ENCODE measurements at places on chromosomes 3 and 15.

- H3K4me1 ChIP-seq: no peaks in the 10 kb centered on the region
- H3K27ac ChIP-seq: no peak overlapping the region
- no peak for DNase-seq
- H3K4me3 ChIP-seq: no peak overlapping the region
- no peaks in the 10 kb centered on the region for H3K36me3 ChIP-seq
- peaks cover 7% of the 10 kb centered on the region for H3K27me3 ChIP-seq
Measured at GRCh38 chr3:42731476-42732195, 29.0 kb upstream of the HHATL start.

DNA sequence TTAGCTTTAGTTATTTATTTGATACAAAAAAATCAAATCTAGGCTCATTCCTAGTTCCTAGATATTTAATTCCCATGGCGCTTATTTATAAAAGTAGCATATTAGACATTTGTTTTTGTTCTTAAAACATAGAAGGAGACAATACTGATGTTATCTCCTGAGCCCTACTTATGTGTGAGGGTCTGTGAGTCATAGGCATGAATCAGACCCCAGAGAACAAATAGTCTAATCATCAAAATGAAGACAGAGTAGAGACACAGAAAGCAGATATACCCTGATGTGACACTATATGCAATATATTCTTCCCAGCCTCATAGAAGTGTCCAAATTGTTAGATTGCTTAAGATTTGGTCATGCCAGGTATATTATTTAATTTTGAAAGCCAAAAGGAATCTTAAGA, 44.9 kb downstream of the PEX5L start:
- H3K4me3 ChIP-seq: no peak overlapping the region
- no peaks in the 10 kb centered on the region for H3K36me3 ChIP-seq
- no peak for DNase-seq

DNA sequence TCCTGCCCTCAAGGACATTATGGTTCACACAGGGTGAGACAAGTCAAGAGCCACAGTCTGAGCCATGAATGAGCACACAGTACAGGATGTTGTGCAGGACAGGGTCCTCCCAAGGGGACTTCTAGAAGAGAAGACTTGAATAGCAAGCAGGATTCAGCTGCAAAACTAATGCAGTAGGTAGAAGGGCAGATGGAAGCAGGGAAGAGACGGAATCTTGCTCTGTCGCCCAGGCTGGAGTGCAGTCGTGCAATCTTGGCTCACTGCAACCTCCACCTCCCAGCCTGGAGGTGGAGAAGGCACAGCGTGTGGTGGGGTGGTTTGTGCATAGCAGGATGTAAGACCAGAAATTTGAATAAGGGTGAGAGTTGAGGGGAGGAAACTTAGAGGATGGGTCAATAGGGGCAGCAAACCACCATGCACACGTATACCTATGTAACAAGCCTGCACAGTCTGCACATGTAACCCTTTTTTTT, 8.0 kb downstream of the BCL2L10 start:
- H3K4me1 ChIP-seq: peaks cover 5% of the 10 kb centered on the region
- DNase-seq: no peak
- H3K4me3 ChIP-seq: no peak overlapping the region
- no peak overlapping the region for H3K27ac ChIP-seq
- H3K27me3 ChIP-seq: peaks cover 9% of the 10 kb centered on the region

GRCh38 chr3:71690341-71690841, 34.8 kb downstream of the EIF4E3 start:
- H3K4me1 ChIP-seq: peaks cover 13% of the 10 kb centered on the region
- peaks cover 49% of the 10 kb centered on the region for H3K36me3 ChIP-seq
- H3K4me3 ChIP-seq: no peak overlapping the region
- H3K27ac ChIP-seq: no peak overlapping the region
- H3K27me3 ChIP-seq: no peaks in the 10 kb centered on the region

DNA sequence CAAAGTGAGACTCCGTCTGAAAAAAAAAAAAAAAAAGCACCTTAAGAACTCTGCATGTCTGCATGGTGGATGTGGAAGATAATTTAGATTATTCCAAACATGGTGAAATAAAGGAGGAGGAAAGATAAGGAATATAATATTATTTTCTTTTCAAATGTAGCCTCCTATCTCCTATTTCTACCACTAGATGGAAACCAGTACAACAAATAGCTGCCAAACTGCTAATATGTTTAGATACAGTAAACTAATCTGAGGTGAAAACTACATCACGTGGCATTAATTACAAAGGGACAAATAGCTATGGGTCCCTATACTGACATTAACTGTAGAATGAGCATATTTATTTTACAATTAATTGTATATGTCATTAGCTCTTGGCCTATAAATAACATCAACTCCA, 197.8 kb downstream of the TBC1D5 start:
- no peak overlapping the region for H3K27ac ChIP-seq
- peaks cover 12% of the 10 kb centered on the region for H3K36me3 ChIP-seq
- no peaks in the 10 kb centered on the region for H3K4me1 ChIP-seq
- no peaks in the 10 kb centered on the region for H3K27me3 ChIP-seq
- H3K4me3 ChIP-seq: no peak overlapping the region
- DNase-seq: no peak

DNA sequence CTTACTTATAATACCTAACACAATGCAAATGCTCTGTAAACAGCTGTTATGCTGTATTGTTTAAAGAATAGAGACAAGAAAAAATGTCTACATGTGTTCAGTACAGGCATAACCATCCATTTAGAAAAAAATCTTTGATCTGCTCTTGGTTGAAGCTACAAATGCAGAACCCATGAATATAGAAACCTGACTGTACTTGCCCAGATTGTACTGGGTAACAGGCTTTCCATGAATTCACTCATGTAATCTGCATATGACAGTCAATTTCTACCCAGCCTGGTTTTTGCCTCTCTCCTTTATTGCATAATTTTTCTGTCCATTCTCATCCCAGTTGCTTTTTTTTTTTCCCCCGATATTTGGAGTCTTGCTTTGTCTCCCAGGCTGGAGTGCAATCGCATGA, 62.6 kb upstream of the ETV5 start:
- H3K4me3 ChIP-seq: no peak overlapping the region
- H3K27ac ChIP-seq: no peak overlapping the region
- H3K27me3 ChIP-seq: peaks cover 15% of the 10 kb centered on the region
- H3K4me1 ChIP-seq: no peaks in the 10 kb centered on the region
- no peak for DNase-seq

DNA sequence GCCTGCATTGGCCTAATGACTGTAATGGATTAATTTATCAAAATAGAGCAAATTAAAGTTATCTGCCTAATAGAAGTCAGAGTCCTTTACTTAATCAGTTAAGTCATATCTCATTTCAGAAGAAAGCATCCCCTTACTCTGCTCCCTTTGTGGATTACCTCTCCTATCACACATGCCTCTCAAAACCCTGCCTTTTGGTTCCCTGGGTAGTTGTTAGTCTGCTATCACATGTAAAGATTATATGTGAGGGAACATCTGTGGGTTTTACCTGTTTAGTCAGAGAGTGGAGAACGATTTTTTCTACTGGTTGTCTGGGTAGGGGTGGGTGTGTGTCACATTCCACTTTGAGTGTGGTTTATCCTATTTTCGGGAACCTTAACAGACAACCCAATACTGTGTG, 16.4 kb downstream of the UBE2E2 start:
- H3K36me3 ChIP-seq: no peaks in the 10 kb centered on the region
- H3K27ac ChIP-seq: no peak overlapping the region
- H3K27me3 ChIP-seq: no peaks in the 10 kb centered on the region
- H3K4me3 ChIP-seq: no peak overlapping the region
- no peak for DNase-seq

- H3K4me1 ChIP-seq: no peaks in the 10 kb centered on the region
- H3K27me3 ChIP-seq: peaks cover 14% of the 10 kb centered on the region
- peaks cover 1% of the 10 kb centered on the region for H3K36me3 ChIP-seq
- no peak overlapping the region for H3K27ac ChIP-seq
- DNase-seq: no peak
Measured at GRCh38 chr3:37824090-37824953, 37.4 kb upstream of the CTDSPL start.

DNA sequence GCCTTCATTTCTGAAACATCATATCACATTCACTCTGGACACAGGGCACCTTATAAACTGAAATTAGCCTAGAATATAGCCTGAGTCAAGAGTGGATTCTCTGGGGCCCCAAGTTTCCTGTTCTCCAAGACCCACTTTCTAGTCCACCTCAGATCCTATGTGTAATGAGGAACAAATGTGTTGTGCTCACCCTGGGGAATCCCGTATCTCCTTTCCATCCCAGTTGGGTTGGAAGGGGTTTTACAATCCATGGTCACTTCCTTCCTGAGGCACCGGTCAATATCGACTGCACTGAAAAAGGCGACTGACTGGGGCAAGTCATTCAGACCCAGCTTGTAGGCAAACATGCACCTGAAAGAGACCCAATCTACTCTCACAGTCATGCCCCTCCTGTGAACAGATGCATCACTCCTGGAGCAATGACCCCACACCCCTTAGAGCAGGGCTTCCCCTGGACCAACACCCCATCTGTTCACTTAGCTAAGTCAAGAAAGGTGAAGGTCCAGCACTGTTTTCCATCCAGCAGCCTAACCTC, 17.4 kb downstream of the POLG start:
- DNase-seq: no peak
- H3K4me1 ChIP-seq: peaks cover 28% of the 10 kb centered on the region
- peaks cover 69% of the 10 kb centered on the region for H3K36me3 ChIP-seq
- H3K27me3 ChIP-seq: no peaks in the 10 kb centered on the region

DNA sequence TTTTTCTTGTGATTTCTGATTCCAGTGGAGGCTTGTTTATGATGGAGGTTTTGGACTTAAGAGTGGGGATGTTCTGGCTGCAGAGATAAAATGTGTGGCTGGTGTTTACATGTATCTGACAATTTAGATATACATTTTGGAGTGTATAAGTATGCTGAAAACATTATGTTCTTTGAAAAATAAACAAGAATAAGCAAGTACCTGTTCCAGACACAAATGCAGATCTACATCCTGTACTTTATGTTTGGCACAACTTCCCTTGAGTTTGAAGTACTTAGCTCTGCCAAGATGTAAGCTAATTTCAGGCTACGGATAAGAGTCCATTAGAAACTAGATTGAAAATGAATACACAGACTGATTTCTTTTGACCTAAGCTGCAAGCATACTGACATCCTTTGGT, 277.2 kb downstream of the CHST2 start:
- no peak for DNase-seq
- H3K36me3 ChIP-seq: no peaks in the 10 kb centered on the region
- H3K4me3 ChIP-seq: no peak overlapping the region
- no peak overlapping the region for H3K27ac ChIP-seq

- no peak for DNase-seq
- no peak overlapping the region for H3K4me3 ChIP-seq
- H3K4me1 ChIP-seq: peaks cover 11% of the 10 kb centered on the region
- H3K36me3 ChIP-seq: peaks cover 29% of the 10 kb centered on the region
- H3K27me3 ChIP-seq: peaks cover 6% of the 10 kb centered on the region
- no peak overlapping the region for H3K27ac ChIP-seq
Measured at GRCh38 chr15:65026756-65027155, 2.7 kb downstream of the MTFMT start.

GRCh38 chr3:124383846-124384466, 346.3 kb upstream of the UMPS start:
- H3K27ac ChIP-seq: no peak overlapping the region
- H3K4me1 ChIP-seq: no peaks in the 10 kb centered on the region
- no peak for DNase-seq

DNA sequence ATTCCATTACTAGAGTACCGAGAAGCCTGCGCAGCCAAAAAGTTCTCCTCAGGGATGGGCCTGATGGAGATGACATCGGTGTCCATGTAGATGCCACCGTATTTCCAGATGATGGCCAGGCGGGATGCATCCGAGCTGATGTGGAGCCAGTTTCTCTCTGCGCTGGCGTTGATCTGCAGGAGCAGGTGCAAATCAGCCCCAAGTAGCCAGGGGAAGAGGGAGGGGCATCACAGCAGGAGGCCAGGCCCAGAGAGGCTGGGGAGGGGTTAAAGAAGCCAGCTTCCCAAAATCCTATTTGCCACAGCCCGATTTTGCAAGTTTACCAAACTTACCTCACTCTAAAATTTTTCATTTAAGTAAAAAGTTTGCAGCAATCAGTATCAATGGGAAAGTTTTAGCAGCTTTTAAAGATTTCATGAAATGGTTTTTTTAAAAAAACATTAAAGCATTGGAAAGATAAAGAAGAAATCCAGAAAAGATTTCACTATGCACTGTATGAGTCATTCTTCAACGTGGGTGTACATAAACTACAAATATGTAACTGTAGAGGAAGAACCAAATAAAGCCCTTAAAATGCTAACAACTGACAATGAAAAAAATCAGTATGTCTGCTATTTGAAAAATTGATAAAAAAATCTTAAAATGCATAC, 7.4 kb downstream of the A4GNT start:
- H3K4me1 ChIP-seq: no peaks in the 10 kb centered on the region
- peaks cover 8% of the 10 kb centered on the region for H3K27me3 ChIP-seq
- H3K36me3 ChIP-seq: no peaks in the 10 kb centered on the region

DNA sequence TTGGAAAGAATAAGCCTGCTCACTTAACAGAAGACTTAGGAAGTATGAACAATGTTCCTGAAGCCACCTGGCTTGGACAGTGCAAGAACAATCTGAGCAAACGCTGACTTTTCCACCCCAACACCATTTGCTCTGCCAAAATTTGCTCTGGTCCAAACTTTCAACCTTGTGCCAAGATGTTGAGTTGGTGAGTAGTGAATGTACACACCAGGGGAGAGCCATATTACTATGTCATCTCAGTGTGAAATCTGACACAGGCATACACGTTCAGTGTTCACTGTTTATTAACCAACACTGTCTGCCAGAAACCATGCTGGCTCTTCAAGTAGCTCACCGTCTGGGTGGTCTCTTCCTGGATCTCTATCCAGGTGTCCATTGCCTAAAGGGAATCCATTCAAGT, 152.9 kb upstream of the LPP start:
- DNase-seq: no peak
- peaks cover 75% of the 10 kb centered on the region for H3K4me1 ChIP-seq
- peak overlapping the region; percentile 94 for H3K27ac ChIP-seq
- no peaks in the 10 kb centered on the region for H3K27me3 ChIP-seq
- peaks cover 23% of the 10 kb centered on the region for H3K36me3 ChIP-seq
- no peak overlapping the region for H3K4me3 ChIP-seq

GRCh38 chr3:29452934-29453283, 172.0 kb downstream of the RBMS3 start:
- no peaks in the 10 kb centered on the region for H3K27me3 ChIP-seq
- no peak overlapping the region for H3K27ac ChIP-seq
- H3K4me3 ChIP-seq: no peak overlapping the region
- no peak for DNase-seq

All from activated CD4-positive, alpha-beta T cell treated with anti-CD3 and anti-CD28 coated beads, Interleukin-2, amount 10 ng/mL, durations not matched to agents 7 days and 5 days (primary cell).